ENCODE measurements at places on chromosomes 5 and 9.

GRCh38 chr5:78560000-78560855, 88.3 kb downstream of the LHFPL2 start:
- DNase-seq = no peak

- DNase-seq = no peak
Measured at GRCh38 chr9:78680196-78680595, 383.3 kb downstream of the PSAT1 start.

DNA sequence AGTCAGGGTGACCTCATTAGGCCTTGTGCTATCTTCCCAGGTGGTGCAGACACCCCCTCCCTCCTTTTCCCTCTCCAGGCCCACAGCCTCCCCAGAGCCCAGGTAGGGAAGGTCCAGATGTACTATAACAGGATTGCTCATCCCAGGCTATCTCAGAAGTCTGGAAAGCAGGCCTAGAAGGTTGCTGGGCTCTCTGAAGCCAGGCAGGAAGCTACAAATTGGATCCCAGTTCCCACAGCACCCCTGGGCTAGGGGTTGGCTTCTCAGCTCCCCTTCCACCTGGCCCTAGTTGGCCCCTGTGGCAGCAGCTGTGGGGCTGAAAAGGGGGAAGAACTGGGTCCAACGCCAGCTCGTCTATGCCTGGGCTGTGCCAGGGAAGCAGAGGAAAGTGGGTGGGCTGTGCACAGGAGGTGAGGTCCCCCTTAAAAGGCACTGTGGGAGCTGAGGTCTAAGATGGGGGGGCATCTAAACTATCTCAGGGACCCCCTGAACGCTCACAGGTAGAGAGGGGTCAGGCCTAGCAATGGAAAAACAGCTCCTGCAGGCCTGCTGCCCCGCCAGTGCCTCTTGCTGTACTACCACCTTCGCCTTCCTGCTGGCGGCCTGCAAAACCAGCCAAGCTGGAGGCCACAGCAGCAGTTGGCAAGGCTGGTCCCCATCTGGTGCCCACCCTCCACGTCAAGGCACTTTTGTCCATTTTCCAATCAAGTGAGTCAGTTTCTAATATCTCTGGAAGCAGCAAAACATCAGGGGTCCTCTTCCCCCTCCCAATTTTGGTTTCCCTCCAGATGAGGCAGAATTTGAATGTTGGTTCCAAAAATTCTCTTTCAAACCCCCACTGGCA, 13.3 kb upstream of the PSMD5 start:
- DNase-seq = no peak

DNA sequence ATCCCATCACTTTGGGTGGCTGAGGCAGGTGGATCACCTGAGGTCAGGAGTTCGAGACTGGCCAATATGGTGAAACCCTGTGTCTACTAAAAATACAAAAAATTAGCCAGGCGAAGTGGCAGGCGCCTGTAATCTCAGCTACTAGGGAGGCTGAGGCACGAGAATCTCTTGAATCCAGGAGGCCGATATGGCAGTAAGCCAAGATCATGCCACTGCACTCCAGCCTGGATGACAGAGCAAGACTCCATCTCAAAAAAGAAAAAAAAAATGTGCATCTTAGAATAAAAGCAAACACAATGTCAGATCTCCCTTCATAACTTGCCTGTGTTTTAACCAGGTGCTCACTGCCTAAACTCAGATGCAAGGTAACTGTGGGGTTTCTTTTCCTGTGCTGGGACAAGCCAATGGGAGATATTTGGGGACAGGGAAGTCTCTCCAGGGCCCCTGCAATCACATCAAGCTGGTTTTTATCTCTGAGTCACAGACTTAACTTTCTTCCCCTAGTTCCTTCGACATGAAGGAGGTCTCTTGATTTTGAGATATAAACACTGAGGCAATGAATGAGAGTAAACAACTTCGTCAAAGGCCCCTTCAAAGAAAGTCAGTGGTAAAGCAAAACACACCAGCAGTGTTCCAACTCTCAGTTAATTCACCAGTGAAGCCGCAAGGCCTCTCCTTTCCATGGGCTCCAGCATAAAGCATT, 99.1 kb downstream of the SNX18 start:
- no peak for DNase-seq

DNA sequence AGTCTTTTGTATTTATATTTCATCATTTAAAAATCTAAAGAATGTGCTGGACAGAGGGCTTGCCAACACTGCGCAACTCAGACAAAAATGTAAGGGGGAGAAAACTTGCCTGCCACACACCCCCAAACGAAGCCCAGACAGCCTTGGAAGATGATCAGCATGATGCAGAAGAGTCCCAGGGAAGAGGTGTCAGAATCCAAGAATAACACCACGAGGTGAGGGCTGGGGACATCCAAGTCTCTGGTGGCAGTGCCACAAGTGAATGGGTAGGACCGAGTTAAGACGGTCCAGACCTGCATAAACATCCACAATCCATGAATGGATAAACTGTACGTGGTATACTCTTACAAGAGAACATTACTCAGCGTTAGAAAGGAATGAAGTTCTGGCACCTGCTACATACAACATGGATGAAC, 10.4 kb downstream of the EPB41L4B start:
- no peak for DNase-seq

DNA sequence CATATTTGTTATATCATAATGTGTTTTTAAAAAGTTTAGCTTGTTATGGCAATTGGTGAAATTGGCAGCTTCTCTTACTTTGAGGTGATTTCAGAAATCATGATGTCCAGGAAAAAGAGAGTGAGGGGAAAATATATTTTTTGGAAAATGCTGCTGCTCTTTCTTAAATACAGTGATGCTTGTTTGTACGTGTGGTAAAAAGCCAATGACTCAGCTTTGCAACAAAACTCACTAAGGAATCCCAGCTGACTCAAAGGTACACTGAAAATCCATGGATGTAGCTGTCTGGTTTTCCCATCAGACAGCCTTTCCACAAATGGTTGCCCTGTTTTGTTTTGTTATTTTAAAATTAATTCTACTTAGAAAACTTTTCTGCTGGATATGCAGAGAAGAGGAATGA, 306.4 kb upstream of the PAPPA start:
- DNase-seq = no peak

DNA sequence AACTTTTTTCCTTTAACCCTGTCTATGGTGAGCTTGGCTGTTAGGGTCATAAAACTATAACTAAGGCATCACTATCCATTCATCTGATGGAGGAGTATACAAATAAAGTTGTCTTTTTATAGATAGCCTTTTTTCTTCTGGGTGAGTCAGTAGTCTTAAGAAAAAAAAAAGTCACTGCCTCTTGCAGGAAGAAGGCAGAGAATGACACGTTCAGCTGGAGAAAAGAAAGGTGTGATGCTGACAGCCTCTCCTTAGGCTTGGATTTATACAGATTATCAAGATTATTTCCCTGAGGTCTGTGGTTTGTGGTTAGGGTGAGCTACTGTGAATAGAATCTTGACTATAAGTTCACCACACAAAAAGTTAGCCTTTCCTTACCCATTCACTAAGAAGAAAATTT, 23.0 kb downstream of the EPB41L4B start:
- DNase-seq = no peak

GRCh38 chr9:98375138-98375726, 119.8 kb upstream of the TBC1D2 start:
- DNase-seq = no peak

DNA sequence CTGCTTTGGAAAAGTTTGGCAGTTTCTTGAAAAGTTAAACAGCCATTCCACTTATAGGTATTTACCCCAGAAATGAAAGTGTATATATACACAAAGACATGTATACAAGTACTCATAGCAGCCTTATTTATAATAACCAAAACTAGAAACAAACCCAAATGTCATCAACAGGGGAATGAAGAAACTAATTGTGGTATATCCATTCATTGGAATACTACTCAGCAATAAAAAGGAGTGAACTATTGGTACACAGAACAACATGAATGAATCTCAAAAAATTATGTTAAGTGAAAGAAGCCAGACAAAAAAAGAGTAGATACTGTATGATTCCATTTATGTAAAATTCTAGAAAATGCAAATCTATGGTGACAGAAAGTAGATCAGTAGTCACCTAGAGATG, 2.7 kb downstream of the MORN5 start:
- DNase-seq = no peak

GRCh38 chr9:114539701-114540380, 34.6 kb upstream of the WHRN start:
- peak; percentile 25 for DNase-seq

DNA sequence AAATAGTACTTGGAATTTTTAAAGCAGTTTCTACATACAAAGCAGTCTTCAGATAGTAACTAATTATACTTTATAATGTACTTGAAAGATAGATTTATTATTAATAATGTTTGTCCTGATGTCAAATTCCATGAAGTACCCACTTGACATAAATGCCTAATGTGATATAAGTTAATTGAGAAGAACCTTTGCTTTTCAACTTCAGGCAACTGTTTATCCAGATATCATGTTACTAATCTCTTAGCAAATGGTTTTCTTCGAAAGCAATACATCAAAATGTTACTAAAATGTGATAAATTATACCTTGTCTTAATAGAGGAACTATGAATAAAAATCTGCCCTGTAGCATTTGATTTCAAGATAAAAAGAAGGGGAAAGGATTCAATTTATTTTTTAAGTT, 146.8 kb upstream of the FBXL17 start:
- DNase-seq = no peak

- DNase-seq = no peak
Measured at GRCh38 chr5:80291761-80292160, 28.0 kb upstream of the SPZ1 start.

DNA sequence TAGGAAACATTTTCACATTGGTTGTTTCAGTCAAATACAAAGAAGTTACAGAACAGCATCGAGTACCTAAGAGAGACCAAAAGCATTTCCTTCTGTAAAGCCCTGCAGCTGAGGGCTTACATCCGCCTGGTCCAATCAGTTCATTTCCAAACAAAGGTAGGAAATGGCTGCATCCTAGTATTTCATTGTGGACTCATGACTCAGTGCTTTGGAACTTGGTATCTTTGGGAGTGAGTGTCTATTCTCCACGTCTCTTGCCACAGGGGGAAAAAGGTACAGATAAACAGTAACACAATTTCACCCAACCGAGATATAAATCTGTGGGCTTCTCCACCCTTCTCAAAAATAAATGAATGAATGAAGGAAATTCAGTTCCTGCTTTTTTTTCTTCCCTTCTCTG, 75.4 kb downstream of the NFIB start:
- no peak for DNase-seq

DNA sequence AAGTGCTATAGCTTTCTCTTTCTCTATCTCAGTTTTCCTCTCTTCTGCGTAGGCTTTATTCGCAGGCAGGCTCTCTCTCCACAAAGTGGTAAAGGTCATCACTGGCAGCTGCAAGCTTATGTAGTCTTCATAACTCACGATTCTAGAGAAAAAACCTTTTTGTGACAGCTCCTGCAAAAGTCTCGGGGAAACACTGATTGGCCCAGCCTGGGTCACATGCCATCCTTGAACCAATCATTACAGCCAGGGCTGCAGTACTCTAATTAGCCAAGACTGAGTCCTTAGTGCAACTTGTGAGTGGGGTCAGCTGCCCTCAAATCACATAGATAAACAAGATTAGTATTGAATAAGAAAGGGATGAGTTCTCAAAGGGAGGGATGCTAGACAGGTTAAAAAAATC, 18.3 kb upstream of the FRMPD1 start:
- no peak for DNase-seq

DNA sequence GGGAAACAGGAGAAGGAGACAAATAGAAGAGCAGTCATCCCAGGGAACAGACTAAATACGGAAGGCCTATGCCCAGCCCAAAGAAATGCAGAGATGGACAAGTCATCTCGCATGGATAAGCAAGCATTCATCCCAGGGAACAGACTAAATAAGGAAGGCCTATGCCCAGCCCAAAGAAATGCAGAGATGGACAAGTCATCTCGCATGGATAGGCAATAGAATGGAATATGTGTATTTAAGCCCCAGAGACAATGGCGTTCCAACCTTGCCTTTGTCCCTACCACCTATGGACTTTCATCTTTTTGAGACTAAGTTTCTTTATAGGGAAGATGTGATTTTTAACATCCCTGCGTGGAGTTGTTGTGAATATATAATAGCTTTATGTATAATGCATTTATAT, 242.2 kb upstream of the TNC start:
- no peak for DNase-seq

- DNase-seq = no peak
Measured at GRCh38 chr5:32499261-32499660, 54.7 kb upstream of the ZFR start.

GRCh38 chr5:176647843-176648473, 674 bp downstream of the TSPAN17 start:
- DNase-seq = peak; percentile 77

- DNase-seq = no peak
Measured at GRCh38 chr5:150340614-150341255, 16.8 kb upstream of the TCOF1 start.

- peak; percentile 47 for DNase-seq
Measured at GRCh38 chr9:131657037-131657377, 82.9 kb downstream of the RAPGEF1 start.

DNA sequence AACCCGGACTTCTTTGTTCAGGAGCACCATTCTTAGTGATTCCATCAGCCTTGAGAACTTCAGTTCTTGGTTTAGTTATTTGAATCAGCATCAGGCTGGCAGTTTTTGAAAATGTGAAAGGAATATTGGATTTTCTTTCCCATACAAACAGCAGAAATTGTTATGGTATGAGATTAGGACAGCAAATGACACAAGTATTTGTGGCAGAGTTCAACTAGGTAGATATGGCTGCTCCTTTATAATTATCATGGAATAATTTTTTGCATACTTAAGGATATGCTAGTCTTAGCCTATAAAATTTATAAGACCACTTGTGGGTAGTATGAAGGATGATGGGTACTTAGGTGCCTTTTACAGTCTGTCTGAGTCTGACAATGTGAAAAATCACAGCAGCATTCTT, 25.5 kb downstream of the ERAP2 start:
- DNase-seq = no peak

- no peak for DNase-seq
Measured at GRCh38 chr9:4618700-4619099, 43.4 kb upstream of the PLPP6 start.

- no peak for DNase-seq
Measured at GRCh38 chr5:98581112-98581997, 192.1 kb upstream of the RGMB start.

- no peak for DNase-seq
Measured at GRCh38 chr5:140273401-140273877, 29.5 kb downstream of the PFDN1 start.

- no peak for DNase-seq
Measured at GRCh38 chr5:105840800-105841199, 1829.9 kb downstream of the EFNA5 start.

DNA sequence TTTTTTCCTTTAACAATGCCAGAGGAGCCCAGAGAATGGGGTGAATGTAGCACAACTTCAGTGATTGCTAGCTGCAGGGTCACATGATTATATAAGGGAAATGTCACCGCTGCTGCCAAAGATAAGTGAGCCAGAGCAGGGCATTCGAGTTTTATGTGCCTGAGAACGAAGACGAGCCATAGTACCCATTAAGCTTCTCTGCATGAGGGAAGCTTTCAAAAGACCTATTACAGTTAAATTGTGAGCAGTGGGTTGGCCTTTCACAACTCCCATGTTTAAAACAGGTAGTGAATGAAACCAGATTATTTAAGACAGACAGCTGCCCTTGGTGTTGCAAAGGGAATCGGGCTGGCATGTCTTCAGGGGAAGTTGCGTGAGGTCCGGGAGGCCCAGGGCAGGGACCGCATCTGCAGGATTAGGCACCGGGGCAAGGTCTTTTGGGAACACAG, 82.4 kb upstream of the TNFAIP8 start:
- DNase-seq = no peak
